Activated CD4-positive, alpha-beta T cell treated with anti-CD3 and anti-CD28 coated beads, Interleukin-2, Interleukin-6, amounts not matched to agents 100 ng/mL and 50 ng/mL, durations not matched to agents 16 hours and 8 hours (primary cell): ENCODE measurements at places on chromosomes 6 and 20.

GRCh38 chr20:13396022-13396421 is 174.9 kb downstream of the ISM1 start:
- no peak for DNase-seq

GRCh38 chr20:39983655-39984054 is 705.4 kb downstream of the MAFB start:
- no peak for DNase-seq

- no peak for DNase-seq
These were observed 52.0 kb downstream of the PSMG4 start for GRCh38 chr6:3310703-3311102.

- DNase-seq, result no peak
These were observed 37.3 kb upstream of the TOP1 start for GRCh38 chr20:40991181-40991889.

- DNase-seq, result no peak
These were observed 161.2 kb downstream of the KLHL32 start for GRCh38 chr6:97085772-97086171.

- DNase-seq, result no peak
These were observed 3.8 kb downstream of the IGF2R start for GRCh38 chr6:159972506-159973268.

- no peak for DNase-seq
These were observed 92.8 kb downstream of the FNDC1 start for GRCh38 chr6:159261995-159262394.

GRCh38 chr20:46814366-46815232 is 80.0 kb upstream of the EYA2 start:
- DNase-seq, result no peak

DNA sequence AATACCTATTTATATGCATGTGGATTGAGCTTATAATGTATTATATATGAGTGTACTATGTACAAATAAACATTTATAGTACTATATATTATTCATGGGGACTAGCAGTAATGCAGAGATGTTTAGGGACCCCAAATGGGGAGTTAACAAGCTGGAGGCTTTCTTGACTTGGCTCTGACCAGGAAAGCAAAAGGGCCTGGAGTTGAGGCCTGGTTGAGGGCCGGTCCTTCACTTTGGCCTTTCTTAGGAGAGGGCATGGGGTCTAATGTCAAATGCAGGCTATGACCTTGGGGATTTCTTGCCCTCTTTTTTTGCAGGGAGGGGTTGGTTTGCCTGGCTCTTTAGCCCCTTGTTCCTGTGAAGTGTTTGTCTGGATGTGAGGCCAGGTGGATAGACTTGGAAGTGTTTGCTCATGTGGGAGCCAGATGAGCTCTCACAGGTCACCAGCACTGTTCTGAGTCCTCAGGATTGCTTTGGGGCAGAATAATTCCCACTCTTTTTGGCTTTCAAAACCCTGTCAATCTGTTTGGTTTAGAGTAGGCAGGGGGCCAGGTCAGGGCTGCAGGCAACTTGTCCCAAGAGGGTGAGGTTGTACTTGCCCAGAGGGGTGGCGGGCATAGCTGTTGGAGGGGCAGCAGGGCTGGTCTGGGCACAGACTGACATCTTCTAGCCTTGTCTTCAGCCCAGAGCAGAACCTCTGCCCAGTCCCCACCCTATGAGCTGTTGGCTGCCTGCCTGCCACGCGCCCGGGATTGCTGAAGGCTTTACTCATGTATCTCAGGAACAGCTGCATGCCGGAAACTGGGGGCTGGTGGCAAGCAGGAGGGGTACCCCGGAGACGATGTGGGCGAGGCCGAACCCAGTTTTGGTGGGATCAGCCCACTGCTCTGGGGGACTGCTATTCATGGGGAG is 14.6 kb downstream of the TJAP1 start:
- DNase-seq, result no peak

GRCh38 chr6:146297815-146298214 is 245.8 kb upstream of the RAB32 start:
- DNase-seq, result no peak

DNA sequence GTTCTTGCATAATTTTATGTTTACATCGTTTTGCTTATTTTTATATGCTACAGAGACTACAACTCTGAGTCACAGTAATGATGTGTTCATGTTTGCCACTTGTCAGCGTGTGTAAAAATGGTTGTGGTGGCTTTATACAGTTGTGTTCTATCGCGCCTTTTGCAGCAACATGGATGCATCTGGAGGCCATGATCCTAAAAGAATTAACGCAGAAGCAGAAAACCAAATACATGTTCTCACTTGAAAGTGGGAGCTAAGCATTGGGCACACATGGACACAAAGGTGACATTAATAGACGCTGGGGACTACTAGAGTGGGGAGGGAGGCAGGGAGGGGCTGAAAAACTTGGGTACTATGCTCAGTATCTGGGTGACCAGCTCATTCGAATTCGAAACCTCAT is 996 bp upstream of the SEC23B start:
- peak; percentile 38 for DNase-seq
